ENCODE measurements at places on chromosomes 1 and 21.

- DNase-seq: no peak
Observed at GRCh38 chr1:210302501-210302900, 26.2 kb upstream of the HHAT start.

GRCh38 chr1:214425101-214425500, 126.3 kb downstream of the PTPN14 start:
- DNase-seq: no peak

DNA sequence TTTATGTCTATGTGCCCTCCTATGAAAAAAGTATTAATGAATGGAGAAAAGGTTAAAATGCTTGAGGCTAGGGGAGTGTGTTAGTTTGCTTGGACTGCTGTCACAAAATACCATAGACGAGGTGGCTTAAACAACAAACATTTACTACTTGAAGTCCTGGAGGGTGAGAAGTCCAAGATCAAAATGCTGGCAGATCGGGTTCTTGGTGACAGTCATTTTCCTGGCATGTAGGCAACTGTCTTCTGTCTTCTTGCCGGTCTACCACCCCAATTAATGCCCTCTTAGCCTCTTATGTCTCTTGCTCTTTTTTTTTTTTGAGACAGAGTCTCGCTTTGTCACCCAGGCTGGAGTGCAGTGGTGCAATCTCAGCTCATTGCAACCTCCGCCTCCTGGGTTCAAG, 15.0 kb downstream of the ARID1A start:
- DNase-seq: no peak

- DNase-seq: no peak
Observed at GRCh38 chr1:90943966-90944365, 77.9 kb downstream of the ZNF644 start.

- DNase-seq: no peak
Observed at GRCh38 chr1:201553496-201554189, 14.7 kb downstream of the NAV1 start.

Measured in GDM1 (cell line).